ENCODE measurements at places on chromosomes 4 and X. TPM values are rescaled to one million over a fixed set of nuclear protein-coding genes. Genes with fewer than 3 reads are reported as not detected.

DNA sequence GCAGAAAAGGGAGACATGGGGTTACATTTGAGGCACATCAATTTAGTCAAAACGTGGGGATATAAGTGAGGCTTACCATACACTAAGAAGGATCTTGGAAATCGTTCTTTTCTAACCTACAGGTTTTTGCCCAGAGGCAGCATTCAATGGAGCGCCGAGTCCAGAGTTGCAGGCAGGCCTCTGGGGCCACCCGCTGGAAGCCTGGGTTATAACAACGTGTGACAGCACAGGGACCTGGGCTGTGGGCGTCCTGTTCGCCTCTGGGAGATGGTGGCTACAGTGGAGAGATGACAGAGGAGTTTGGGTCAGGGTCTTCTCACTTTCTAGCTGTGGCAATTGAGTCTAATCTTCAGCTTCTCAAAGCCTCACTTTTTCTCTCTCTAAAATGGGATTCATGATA, 53.9 kb downstream of the ENPP6 start:
- H3K4me3 ChIP-seq: no peak overlapping the region
- H3K27me3 ChIP-seq: no peaks in the 10 kb centered on the region
- no peaks in the 10 kb centered on the region for H3K4me1 ChIP-seq
- DNase-seq: peak; percentile 57
- no peaks in the 10 kb centered on the region for H3K36me3 ChIP-seq

GRCh38 chr4:127506283-127506682, 126.5 kb upstream of the INTU start:
- no peak overlapping the region for H3K4me3 ChIP-seq
- no peaks in the 10 kb centered on the region for H3K27me3 ChIP-seq
- no peaks in the 10 kb centered on the region for H3K36me3 ChIP-seq

GRCh38 chrX:34917146-34917545, 25.4 kb upstream of the FAM47B start:
- DNase-seq: no peak
- no peaks in the 10 kb centered on the region for H3K36me3 ChIP-seq
- H3K27me3 ChIP-seq: no peaks in the 10 kb centered on the region

DNA sequence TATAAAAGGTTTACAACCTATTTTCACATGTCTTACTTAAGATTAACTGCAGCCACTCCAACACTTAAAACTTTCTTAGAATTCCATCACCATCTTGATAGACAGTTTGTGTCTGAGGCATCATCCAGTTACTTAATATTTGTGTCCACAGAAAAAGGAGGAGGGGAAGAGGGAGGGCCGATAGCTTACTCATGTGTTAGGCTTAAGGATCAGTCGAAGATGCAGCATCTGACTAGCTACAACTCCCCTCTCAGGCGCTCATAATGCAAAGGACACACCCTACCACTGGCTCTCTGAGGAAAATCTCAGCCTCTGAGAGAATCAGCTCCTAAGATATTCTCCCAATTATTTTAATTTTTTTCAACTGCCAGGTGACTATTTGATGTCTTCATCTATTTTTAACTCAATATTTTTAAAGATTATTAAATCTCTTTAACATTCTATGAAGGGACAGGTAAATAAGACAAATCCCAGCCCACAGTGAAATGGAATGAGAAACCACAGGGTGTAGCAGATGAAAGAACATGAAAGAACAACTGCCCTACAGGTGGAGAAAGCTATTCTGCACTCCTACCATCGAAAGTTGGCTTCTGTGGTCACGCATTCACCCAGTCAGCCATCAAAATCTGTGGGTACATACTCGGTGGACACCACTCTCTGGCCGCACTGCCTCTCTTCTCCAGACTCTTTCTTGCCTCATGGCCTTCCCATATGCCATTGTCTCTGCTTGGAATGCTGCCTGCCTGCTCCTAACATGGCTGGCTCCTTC, 48.0 kb downstream of the ARAP2 start:
- H3K27me3 ChIP-seq: no peaks in the 10 kb centered on the region
- no peak overlapping the region for H3K27ac ChIP-seq
- no peak overlapping the region for H3K4me3 ChIP-seq
- DNase-seq: no peak
- peaks cover 3% of the 10 kb centered on the region for H3K4me1 ChIP-seq
- H3K36me3 ChIP-seq: no peaks in the 10 kb centered on the region

The SPIN4 gene
- total RNA-seq: 1.2 TPM

The POU3F4 gene
- not detected for total RNA-seq

DNA sequence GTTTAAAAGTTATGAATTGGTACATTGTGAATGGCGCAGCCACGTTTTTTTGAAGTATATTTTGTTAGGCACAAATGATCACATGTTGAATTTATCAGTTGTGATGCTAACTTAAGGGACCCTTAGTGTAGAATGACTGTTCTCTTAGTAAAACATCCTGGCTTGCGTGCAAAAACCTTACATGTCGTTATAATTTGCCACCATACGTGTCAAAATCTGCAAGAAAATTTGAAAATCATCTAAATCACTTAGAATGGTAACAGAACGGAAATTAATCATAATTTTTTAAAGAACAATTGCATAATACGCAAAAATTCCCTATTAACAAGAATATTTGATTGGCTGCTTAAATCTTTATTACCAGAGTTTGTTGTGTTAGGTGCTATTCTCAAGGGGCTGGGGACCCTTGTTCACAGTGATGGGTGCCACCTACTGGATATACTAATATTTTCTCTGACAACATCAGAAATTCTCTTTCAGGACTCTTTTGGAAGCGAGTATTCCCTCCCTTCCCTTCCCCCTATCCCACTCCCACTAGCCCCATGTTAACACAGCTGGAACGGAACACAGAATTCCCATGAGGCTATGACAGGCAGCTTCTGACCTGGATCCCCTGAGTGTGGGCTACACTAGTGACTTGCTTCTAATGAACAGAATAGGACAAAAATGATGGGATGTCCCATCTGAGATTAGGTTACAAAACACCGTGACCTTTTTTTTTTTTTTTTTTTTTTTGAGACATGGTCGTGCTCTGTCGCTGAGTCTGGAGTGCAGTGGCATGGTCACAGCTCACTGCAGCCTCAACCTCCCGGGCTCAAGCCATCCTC, 71.8 kb downstream of the SUPT20HL2 start:
- H3K36me3 ChIP-seq: no peaks in the 10 kb centered on the region
- no peaks in the 10 kb centered on the region for H3K27me3 ChIP-seq
- H3K4me1 ChIP-seq: no peaks in the 10 kb centered on the region

DNA sequence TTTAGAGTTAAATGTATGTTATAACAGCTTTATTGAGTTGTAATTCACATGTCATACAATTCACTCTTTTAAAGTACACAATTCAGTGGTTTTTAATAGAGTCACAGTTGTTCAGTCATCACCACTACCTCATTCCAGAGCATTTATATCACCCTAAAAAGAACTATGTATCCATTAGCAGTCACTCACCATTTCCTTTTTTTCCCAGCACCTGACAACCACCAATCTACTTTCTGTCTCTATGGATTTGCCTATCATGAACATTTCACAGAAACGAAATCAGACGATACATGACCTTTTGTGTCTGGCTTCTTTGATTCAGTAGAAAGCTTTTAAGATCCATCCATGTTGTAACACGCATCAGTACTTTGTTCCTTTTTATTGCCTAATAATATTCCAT, 52.9 kb upstream of the FRAS1 start:
- H3K36me3 ChIP-seq: no peaks in the 10 kb centered on the region
- H3K27me3 ChIP-seq: no peaks in the 10 kb centered on the region
- H3K4me3 ChIP-seq: no peak overlapping the region
- DNase-seq: no peak
- H3K27ac ChIP-seq: no peak overlapping the region

GRCh38 chrX:46130247-46130646, 415.0 kb downstream of the ZNF674 start:
- H3K4me3 ChIP-seq: no peak overlapping the region
- DNase-seq: no peak
- H3K27ac ChIP-seq: no peak overlapping the region
- no peaks in the 10 kb centered on the region for H3K27me3 ChIP-seq

- H3K36me3 ChIP-seq: no peaks in the 10 kb centered on the region
- no peak overlapping the region for H3K27ac ChIP-seq
- DNase-seq: no peak
- H3K27me3 ChIP-seq: no peaks in the 10 kb centered on the region
Measured at GRCh38 chrX:66408507-66408906, 230.4 kb downstream of the EDA2R start.

DNA sequence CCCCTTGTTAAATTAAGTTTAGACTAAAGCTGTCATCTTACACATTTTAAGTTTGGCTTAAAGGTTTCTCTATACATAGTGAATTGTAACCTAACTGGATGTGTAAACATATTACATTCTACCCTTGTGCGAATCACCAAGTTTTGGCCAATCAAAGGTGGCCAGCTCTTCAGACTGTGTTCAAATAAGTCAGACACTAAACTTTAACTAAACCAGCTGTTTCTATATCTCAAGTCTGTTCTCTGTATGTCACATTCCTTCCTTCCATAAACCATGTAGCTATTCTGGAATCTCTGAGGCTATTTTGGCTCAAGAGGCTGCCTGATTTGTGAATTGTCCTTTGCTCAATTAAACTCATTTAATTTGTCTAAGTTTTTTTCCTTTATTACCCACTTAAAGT, 6.7 kb downstream of the SULT1B1 start:
- H3K27ac ChIP-seq: no peak overlapping the region
- no peaks in the 10 kb centered on the region for H3K27me3 ChIP-seq
- no peak for DNase-seq
- H3K36me3 ChIP-seq: no peaks in the 10 kb centered on the region

The MSN gene
- 237 TPM for total RNA-seq

The WAS gene
- total RNA-seq: 1.4 TPM

- H3K27ac ChIP-seq: no peak overlapping the region
- peaks cover 15% of the 10 kb centered on the region for H3K27me3 ChIP-seq
- no peaks in the 10 kb centered on the region for H3K36me3 ChIP-seq
- DNase-seq: no peak
- H3K4me1 ChIP-seq: no peaks in the 10 kb centered on the region
Measured at GRCh38 chr4:8851321-8852117, 20.1 kb downstream of the HMX1 start.

- no peaks in the 10 kb centered on the region for H3K36me3 ChIP-seq
- peak overlapping the region; percentile 89 for H3K4me3 ChIP-seq
- H3K27ac ChIP-seq: peak overlapping the region; percentile 84
- peaks cover 62% of the 10 kb centered on the region for H3K4me1 ChIP-seq
- peak; percentile 97 for DNase-seq
Measured at GRCh38 chr4:139295206-139295941, 5.9 kb upstream of the NAA15 start.

GRCh38 chr4:80072744-80073472, at the start of gene ANTXR2:
ANTXR2 (minus strand) TSS chr4:80073229; CDS start chr4:80072560, 669 bp downstream.
- peak within 1 kb of the TSS; percentile 93 for H3K27ac ChIP-seq
- peak; percentile 87 for DNase-seq
- no peaks in the 10 kb centered on the region for H3K27me3 ChIP-seq
- peaks cover 15% of the 10 kb centered on the region for H3K36me3 ChIP-seq

DNA sequence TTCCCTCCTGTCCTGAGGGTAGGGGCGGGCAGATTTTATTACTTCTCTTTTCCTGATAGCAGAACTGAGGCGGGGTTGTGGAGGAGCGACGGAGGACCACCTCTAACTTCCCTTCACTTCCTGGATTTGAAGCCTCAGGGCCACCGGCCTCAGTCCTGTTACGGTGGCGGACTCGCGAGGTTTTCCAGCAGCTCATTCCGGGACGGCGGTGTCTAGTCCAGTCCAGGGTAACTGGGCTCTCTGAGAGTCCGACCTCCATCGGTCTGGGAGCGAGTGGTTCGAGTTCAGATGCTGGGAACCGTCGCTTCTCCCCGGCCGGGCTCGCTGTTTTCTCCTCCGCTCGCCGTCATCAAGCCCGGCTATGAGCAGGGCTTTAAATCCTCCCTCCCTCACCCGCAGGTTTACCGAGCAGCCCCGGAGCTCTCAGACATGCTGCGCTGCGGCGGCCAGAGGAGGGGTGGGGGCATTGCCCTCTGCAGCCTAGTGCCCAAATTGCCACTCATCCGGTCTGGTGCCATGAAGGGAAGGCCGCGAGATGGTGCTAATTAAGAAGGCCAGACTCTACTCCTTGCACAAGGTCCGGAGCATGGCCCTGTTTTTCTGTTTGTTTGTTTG, 23.3 kb downstream of the HAND2 start:
- H3K36me3 ChIP-seq: no peaks in the 10 kb centered on the region
- peaks cover 99% of the 10 kb centered on the region for H3K27me3 ChIP-seq
- H3K4me1 ChIP-seq: peaks cover 42% of the 10 kb centered on the region
- peak overlapping the region; percentile 60 for H3K4me3 ChIP-seq

- H3K27ac ChIP-seq: no peak overlapping the region
- H3K36me3 ChIP-seq: no peaks in the 10 kb centered on the region
- no peak overlapping the region for H3K4me3 ChIP-seq
- no peak for DNase-seq
- no peaks in the 10 kb centered on the region for H3K27me3 ChIP-seq
Measured at GRCh38 chr4:60884587-60884986, 315.5 kb upstream of the ADGRL3 start.

GRCh38 chrX:51776851-51777250, 33.6 kb downstream of the GSPT2 start:
- no peaks in the 10 kb centered on the region for H3K4me1 ChIP-seq
- no peak overlapping the region for H3K4me3 ChIP-seq
- DNase-seq: no peak
- no peak overlapping the region for H3K27ac ChIP-seq

The CCDC158 gene
- 0.20 TPM for total RNA-seq

DNA sequence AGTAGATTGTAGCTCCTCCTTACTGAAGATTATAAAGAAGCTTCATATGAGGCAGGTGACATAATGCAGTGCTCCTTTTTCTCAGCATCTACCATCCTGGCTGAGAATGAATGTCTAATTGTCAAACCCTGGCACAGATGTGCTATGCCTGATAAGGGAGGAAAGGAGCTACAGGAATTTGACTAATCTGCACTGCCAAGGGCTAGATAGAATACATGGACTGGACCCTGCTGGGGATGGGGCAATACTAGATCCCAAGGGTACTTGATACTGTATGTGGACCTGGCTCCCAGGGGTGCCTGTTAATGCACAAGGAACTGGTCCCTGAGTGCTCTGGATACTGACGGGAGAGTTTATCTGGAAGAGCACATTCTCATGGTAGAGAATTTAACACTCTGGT, 362.2 kb upstream of the EMCN start:
- H3K4me3 ChIP-seq: no peak overlapping the region
- no peak for DNase-seq
- H3K4me1 ChIP-seq: no peaks in the 10 kb centered on the region
- H3K36me3 ChIP-seq: no peaks in the 10 kb centered on the region
- H3K27me3 ChIP-seq: no peaks in the 10 kb centered on the region
- no peak overlapping the region for H3K27ac ChIP-seq

The BEX3 gene
- 131 TPM for total RNA-seq

- H3K27ac ChIP-seq: no peak overlapping the region
- no peak overlapping the region for H3K4me3 ChIP-seq
Measured at GRCh38 chr4:181796502-181796901, 446.7 kb upstream of the TENM3 start.
